NCI-H2227 treated with DMSO at 0.1 percent for 48 hours (cell line): ENCODE measurements at places on chromosomes 12 and 14.

- DNase-seq, result no peak
These were observed 387.0 kb upstream of the FLRT2 start for GRCh38 chr14:85142982-85143381.

- DNase-seq, result no peak
These were observed 19.5 kb downstream of the DICER1 start for GRCh38 chr14:95137804-95138167.

- no peak for DNase-seq
These were observed 72.8 kb downstream of the SEC23A start for GRCh38 chr14:39030209-39030608.

DNA sequence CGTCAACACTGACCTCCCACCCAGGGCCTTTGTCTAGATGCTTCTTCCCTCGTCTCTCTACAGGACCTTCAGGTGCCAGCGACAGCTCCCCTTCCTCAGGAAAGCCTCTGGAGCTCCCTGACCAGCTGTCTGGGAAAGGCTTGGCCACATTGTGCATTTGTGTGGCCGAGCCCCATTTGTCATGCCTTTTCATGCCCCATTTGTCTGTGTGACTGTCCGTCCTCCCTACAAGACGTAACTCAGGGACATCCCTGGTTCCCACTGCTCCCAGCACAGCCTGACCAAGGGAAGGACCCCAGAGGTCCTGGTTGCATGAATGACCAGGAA lies 23.8 kb downstream of the ZFYVE21 start:
- no peak for DNase-seq

DNA sequence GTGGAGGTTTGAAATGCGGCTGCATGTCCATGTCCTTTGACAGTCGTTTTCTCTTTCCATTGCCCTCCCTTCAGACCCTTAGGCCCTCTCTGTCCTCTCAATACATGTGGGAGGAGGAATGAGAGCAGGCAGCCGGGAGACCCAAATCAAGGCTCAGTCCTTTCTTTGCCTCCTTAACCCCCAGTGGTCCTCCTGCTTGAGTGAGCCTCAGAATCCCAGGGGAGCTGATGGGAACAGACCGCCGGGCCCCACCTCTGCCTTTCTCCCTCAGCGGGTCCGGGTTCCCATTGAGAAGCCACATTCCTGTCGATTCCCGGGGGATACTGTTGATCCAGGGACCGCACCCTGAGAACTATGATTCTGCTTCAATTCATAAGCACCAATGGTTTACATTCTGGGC lies 77.9 kb upstream of the RFLNA start:
- DNase-seq, result no peak

- no peak for DNase-seq
These were observed 134.0 kb downstream of the ANO6 start for GRCh38 chr12:45349916-45350315.

GRCh38 chr12:28998662-28999120 lies 150.4 kb upstream of the FAR2 start:
- DNase-seq, result no peak

GRCh38 chr12:42854208-42854607 lies 264.7 kb upstream of the PRICKLE1 start:
- no peak for DNase-seq

GRCh38 chr12:55676707-55677106 lies 31.0 kb downstream of the ITGA7 start:
- DNase-seq, result no peak

- DNase-seq, result no peak
These were observed 48.3 kb downstream of the SLC41A2 start for GRCh38 chr12:104909761-104910160.

DNA sequence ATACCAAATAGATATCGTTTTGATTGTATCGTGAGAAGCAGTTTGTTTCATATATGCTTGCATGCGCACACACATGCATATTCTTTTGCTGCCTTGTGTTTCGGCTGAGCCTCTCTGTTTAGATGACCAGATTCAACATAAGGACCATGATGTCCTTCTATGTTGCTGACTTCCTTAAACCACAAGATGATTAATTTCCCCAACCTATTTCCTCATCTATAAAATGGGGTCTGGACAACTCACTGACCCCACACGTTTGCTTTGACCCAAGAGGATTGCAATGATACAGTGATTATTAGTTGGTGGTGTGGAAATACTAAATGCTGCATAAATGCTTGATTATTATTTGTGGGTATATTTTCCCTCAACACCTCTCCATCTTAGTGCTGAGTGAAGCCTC lies 16.8 kb upstream of the FOS start:
- DNase-seq, result no peak

- DNase-seq, result no peak
These were observed 9.7 kb downstream of the PDE6H start for GRCh38 chr12:14982562-14982961.

DNA sequence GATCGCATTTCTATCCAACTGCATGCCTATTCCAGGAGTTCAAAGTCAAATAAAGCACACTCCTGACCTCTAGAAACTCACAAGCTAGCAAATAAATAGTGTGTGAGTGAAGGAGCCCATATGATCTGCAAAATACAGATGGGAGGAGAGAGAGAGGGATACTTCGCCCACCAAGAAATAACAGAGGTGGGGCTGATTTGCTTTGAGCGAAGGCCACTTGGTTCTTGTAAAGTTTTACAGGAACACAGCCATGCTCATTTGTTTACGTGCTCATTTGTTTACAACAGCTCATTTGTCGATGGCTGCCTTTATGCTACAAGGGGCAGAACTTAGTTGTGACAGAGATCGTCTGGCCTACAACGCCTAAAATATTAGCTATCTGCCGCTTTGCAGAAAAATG lies 63.4 kb upstream of the GPATCH2L start:
- no peak for DNase-seq

DNA sequence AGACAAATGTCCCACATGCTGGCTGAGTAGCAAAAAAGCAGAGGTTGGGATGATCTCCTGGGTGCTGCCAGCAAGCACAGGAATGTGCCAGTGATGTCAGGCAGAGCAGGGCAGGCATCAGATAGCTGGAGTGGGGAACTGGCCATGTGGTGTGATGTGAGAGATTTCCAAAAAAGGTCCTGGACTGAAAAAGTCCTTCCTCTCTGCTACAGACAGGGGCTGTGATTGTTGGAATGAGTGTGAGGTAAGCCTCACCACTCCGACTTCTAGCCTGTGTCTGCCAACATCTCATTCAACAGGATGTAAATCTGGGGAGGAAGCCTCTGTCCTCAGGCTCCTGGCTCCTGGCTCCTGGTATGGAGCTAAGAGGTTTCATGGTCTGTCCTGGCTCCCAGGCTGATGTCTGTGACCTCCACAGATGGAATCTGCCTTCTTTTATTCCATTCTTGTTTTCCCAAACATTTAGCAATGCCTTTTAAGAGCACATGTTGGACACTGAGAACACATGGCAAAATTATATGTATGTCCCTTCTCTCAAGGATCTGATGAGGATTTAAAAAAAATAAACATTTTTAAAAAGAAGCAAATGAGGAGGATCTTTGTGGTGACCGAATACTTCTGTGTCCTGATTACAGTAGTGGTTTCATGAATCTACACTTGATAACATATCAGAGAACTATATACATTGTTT lies 50.1 kb upstream of the STK38L start:
- no peak for DNase-seq

- no peak for DNase-seq
These were observed 27.0 kb upstream of the PTHLH start for GRCh38 chr12:27999521-27999920.

DNA sequence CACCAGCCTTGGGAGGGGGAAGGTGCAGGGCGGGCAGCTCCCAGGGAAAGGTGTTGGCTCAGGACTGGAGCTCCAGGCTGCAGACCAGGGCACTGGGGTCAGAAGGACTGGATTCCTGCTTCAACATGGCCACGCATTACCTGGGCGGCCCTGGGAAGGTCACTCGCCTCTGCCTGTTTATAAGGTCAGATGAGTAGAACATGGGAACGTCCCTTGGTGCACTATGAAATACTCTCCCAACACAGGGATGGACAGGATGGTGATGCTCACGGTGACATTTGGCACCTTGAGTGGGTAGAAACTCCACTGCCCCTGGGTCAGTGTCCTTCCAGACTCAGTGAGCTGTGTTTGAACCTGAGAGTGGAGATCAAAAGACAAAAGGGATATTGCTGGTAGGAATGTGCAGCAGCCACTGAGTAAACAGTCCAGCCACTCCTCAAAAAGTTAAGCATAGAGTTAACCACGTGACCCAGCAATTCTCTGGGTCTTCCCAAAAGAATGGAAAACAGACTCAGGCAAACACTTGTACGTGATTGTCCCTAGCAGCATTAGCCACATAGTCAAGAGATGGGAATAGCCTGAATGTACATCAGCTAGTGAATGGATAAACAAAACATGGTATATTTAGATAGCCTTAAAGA lies 9.1 kb upstream of the BDKRB2 start:
- no peak for DNase-seq

GRCh38 chr12:29157486-29157946 lies 8.4 kb downstream of the FAR2 start:
- no peak for DNase-seq

- DNase-seq, result no peak
These were observed 120.1 kb upstream of the MAX start for GRCh38 chr14:65222440-65222858.

DNA sequence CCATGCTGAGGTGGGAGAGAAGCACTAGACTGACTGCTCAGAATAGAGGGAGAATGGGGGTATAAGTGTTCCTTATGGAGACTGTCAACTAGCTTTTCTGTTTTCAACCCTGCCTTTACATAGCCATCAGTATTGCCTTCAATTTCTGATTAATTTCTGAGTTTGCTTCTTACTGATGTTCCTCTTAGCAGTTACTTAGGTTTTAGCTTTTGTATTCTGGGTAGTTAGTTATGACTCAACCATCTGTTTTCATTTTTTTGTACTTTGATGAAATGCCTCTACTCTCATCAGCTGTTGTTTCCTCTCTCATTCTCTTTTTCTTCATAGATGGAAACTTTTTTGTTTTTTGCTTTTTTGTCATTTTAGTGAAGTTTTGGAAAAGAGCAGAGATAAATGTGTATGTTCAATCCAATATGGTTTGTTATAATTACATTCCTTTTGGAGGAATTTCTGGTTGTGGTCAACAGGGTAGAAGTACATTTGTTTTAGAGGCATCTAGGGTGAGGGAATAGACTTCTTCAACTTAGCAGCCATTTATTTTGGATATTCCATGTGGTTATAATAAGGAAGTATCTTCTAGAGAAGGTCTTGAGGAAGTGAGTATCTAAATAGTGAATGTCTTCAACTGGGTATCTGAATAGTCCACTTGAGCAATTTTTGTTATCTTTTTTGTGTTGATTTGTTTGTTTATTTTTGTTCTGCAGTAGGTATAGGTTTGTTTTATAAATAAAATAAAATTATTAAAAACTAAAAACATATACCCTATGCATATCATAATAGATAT lies 29.6 kb downstream of the PMCH start:
- no peak for DNase-seq

DNA sequence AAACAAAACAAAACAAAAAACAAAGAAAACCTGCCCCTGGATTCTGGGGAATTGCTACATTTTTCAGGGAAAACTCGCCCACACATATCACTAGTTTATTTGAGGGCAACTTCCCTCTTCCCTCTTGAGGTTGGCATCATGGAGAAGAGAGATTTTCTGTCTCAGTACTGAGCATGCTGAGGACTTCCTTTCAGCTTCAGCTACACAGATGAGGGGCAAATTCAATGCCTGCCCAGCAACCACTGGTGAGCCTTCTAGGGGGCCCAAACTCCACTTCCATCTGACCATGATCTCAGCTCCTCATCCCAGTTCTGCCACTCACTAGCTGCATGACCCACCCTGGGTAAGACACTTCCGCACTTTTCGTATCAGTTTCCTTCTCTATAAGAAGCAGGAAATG lies 63.1 kb upstream of the SCN8A start:
- no peak for DNase-seq

- no peak for DNase-seq
These were observed 19.6 kb downstream of the LGMN start for GRCh38 chr14:92728759-92729364.

GRCh38 chr14:44942436-44942835 lies 19.3 kb downstream of the KLHL28 start:
- DNase-seq, result no peak

GRCh38 chr14:57981817-57982560 lies 116.1 kb upstream of the SLC35F4 start:
- no peak for DNase-seq

GRCh38 chr14:39005044-39005880 lies 97.8 kb downstream of the SEC23A start:
- DNase-seq, result no peak

DNA sequence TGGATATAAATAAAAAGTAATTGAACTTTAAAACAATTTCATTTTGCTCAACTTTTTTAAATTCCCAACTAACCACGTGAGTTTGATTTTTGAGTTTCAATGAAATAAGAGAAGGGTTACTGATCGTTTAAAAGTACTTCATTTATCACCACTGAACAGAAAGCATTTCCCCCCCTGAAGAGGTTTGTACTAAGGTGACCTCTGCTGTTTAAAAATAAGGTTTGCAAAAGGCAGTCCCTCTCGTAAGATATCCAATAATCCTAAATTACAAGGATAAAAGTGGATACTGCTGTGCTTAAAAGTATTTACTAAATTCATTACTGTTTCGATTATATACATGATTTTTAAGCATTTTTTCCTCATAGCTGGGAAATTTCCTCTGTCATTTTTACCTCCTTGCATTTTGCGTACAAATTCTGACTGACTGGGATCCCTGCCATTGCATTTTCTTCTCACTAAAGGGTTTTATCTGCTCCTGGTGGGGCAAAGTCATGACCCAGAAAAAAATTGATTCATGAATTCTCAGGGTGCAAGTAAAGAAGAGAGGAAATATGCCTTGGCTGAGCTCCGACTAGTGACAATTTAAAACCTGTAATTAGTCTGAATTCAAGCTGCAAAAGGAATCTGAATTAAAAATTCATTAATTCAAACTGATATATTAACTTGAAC lies 463.8 kb downstream of the PRKD1 start:
- peak; percentile 66 for DNase-seq

- peak; percentile 52 for DNase-seq
These were observed 6.4 kb downstream of the SLC48A1 start for GRCh38 chr12:47779301-47779942.

DNA sequence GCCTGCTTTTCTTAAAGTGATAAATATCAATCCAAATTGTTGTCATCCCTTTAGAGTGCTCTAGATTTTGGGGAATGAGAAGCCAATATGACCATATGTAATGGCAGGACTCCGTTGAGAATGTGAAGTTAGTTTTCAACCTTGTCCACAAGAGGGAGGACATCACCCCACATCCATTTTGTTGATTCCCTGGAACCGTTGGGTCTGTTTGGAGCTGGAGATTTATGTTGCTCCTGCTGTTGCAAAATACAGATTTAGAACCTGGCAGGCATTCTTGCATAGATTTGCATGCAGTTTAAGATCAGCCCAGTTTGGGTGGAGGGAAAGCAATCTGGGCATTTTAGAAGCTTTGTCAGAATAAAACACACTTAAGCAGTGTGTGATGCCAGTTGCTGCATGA lies 620.1 kb downstream of the NRXN3 start:
- DNase-seq, result peak; percentile 33

DNA sequence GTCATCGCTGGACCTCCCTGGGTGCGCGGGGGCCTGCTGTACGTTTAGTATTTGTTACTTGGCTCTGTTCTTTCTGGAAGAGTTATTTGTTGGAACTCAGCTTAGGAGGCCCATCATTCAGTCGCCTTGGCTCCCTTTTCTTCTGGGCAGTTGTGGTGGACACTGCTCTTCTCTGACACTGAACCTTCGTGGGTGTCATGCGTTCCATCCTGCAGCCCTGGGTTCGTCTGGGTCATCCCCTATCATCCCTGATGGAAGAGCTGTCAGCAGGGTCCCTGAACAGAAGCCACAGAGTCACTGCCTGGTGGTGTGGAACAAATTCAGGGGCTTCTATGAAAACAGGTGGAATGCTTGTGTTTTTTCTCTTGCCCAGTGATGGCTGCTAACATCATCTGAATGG lies 52.9 kb upstream of the SCN8A start:
- no peak for DNase-seq

- no peak for DNase-seq
These were observed 83.6 kb downstream of the PPFIBP1 start for GRCh38 chr12:27607591-27607990.
